NCI-H345 (cell line): ENCODE measurements at places on chromosomes 11 and 22.

- DNase-seq, result no peak
These were observed 32.4 kb upstream of the CBX7 start for GRCh38 chr22:39184586-39185577.

DNA sequence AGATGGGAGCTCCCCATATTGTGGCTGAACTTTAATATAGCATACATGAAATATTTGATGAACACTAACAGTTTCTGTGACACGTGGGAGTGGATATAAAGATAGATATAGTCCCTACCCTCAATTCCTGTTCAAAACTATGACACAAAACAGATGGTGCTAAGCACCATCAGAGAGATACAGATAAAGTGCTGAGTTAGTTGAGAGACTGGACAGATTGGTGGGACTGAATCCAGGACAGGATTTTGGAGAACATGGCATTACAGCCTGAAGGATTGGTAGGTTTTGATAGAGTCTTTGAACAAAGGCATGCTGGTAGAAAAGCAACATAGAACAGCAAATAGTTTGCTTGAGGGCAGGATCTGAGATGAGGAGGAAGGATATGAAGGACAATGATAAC, 215.1 kb upstream of the SORL1-AS1 start:
- no peak for DNase-seq

DNA sequence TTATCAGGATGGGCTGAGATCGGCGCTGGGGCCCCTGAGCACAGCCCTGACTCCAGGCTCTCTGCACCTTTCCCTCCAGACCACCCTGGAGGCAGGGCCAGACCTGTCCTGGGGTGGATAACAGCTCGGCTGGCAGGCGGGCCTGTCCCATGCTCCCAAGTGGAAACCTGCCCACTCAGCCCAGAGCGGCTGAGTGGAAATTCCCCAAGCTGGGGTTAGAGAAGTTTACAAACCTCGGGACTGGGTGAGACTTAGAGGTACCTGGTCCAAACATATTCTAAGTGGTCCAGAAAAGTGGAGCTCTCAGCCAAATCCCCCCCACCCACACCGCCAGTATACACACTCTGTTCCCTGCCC, 4.8 kb upstream of the FXYD2 start:
- no peak for DNase-seq

- no peak for DNase-seq
These were observed 49.4 kb upstream of the PHOX2A start for GRCh38 chr11:72293391-72293790.

DNA sequence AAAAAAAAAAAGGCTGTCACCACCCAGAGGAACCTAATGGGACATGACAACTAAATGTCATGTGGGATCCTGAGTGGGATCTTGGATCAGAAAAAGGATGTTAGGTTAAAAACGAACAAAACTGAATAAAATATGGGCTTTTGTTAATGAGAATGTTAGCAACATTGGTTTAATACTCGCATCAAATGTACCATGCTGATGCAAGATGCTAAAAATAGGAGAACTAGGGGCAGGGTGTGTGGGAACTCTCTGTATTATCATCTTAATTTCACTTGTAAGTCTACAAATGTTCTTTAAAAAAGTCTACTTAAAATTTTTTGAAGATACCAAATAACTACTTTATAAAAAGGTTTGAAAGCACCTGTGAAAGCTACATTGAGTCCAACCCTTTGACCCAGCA, 88.8 kb upstream of the PRR5 start:
- no peak for DNase-seq

DNA sequence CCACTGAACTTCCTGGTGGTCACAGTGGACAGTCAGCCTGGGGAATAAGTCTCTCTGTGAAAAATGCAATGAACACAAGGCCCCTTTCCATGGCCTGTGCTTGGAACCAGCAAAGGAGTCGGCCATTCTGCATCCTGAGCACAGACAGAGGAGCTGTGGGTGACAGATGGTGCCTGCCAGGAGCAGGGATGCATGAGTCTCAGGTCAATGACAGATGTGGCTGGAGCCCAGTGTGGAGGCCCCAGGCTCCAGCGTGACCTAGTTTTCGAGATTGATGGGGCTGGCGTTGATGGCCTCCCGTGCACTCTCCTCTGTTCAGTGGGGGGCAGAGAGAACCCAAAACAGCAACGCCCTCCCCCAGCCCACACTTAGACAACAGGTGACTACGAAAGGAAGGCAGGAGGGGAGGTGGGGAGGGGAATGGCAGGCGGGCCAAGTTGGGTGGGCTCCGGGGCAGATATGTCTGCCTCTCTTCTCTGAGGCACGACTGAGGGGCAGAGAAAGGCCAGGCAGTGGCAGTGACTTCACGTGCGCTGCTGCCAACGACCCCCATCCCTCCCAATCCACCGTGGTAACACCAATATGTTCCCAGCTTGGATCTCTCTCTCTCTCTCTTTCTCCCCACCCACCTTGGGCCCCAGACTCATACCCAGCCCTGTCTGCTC, 34.4 kb upstream of the CD5 start:
- DNase-seq, result no peak

GRCh38 chr11:10473371-10473770, 18.3 kb downstream of the AMPD3 start:
- no peak for DNase-seq

GRCh38 chr22:41862530-41863266, 29.8 kb downstream of the SREBF2 start:
- DNase-seq, result no peak

GRCh38 chr11:76266286-76267100, 60.2 kb upstream of the WNT11 start:
- no peak for DNase-seq

- DNase-seq, result no peak
These were observed 55.7 kb upstream of the SHANK2 start for GRCh38 chr11:71307811-71308645.

DNA sequence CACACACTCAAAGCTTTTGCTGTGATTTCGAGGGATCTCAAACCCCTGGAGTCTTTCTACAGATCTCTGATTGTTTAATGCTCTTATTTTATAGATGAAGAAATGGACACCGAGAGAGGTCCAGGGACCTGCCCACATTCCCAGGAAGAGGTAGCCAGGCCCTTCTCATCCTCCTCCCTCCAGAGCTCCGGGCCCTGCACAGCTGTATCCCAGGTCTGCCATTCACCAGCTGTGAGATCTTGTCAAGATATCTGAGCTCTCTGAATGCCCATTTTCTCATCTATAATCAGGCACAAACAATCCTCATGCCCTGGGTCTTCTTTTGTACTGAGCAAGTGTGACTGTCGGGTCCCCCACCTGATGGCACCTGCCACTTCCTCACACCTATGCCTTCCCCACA, 98.2 kb upstream of the ALX4 start:
- DNase-seq, result no peak

GRCh38 chr11:116925050-116925449, 87.6 kb upstream of the APOA1 start:
- DNase-seq, result no peak

DNA sequence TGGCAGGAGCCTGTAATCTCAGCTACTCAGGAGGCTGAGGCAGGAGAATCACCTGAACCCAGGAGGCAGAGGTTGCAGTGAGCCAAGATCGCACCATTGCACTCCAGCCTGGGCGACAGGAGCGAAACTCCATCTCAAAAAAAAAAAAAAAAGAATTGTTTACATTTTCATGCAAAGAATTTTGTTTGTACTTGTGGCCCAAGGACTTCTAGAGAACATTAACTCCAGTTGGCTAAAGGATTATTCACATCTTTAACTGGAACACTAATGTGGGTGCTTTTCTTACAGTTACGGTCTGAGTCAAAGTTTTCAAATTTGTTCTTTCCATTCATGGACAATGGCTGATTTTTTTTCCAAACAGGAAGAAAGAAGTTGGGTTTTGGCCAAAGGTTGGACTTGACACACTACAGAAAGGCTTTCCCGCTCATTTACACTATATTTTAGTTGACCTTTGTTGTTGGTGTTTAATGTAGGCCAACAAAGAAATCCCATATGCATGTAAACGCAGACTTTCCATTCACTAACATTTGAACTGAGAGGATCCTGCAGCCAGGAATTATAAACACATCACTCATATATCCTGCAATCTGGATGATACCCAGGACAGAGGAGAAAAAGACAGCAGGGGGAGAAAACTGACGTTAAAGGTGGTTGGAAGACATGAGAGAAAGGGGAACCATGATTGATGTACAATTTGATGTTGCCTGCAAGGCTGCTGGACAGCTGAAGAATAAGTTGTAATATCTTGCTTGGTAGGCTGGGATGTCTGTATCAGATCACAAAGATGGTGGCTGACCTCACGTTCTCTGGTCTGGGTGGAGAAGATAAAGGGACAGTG, 13.1 kb downstream of the POU2AF1 start:
- DNase-seq, result no peak

DNA sequence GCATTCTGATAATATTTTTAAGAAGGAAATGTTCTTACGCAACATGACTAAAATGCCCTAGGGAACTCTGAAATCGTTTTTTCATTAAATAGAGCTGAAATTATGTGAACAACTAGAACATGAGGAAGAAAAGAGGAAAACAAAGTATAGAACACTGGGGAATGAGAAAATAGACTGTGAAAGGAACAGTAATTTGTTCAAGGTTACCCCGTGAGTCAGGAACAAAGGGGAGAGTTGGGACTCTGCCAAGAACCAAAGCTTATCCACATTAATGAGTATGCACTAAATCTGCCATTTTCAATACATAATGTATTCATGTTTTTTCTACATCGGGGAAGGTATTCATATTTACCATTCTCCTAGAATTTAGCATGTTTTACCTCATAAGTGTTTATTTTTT, 961.8 kb upstream of the CCDC90B start:
- DNase-seq, result peak; percentile 76

DNA sequence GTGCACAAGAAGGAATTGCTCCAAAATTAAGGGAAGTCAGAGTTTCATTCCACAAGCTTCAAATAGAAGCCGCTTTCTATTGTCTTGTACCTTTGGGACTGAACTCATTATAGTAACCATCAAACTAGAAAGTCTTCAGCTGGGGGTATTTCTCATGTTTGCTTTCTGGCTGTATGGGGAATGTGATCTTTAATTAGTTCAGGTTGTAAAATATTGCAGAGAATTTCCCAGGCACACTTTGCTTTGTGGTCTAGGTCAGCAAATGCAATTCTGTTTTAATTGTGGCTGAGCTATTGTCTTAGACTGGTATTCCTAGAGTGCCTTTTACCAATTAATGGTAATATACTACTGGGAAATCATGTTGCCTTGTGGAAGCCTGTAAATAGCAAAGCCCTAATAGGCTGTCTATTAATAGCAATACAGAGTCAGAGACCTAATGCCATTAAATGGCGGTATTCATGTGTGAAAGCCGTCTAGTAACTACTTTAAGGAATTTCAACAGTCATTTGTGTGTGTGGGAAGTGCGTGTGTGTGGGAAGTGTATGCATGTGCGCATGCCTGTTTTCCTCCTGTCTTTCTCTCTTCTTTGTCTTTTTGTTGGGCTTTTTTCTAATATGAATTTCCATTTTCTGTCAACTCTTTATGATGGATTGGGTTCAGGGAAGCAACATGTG, 276.6 kb downstream of the FAT3 start:
- DNase-seq, result no peak

DNA sequence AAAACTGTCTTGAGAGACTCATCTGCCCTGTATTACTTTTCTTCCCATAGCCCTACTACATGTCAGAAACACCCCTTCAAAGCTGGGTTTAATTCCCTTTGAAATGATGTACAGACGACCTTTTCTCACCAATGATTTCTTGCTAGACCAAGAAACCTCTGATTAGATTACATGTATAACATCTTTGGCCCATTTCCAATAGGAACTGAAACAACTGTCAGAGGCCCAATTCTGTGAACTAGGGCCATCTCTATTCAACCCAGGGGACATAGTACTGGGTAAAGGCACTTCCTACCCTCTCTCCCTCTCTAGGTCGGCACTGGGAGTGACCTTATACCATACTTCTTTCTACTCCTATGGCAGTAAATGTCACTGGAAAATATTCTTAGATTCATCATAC, 19.4 kb downstream of the NPAT start:
- no peak for DNase-seq

DNA sequence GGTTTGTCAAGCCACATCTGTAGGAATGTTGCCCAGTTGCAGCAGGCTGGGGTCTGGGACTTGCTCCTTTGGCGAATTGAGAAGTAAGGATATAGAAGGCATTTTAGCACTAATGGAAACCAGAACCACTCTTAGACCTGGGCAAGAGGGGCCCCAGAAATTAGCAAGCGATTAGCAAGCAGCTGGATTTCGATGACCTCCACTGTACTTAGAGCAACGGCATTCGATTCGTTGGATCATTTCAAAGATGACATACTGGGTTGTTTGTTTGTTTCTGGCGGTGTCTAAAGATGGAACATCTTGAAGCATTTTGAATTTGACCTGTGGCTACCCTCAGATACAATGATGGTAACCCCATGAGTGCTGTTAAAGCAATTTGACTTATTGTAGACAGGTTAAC, 1.2 kb upstream of the CDPF1 start:
- DNase-seq, result no peak

GRCh38 chr11:83033972-83034672, 37.6 kb downstream of the RAB30 start:
- DNase-seq, result no peak

DNA sequence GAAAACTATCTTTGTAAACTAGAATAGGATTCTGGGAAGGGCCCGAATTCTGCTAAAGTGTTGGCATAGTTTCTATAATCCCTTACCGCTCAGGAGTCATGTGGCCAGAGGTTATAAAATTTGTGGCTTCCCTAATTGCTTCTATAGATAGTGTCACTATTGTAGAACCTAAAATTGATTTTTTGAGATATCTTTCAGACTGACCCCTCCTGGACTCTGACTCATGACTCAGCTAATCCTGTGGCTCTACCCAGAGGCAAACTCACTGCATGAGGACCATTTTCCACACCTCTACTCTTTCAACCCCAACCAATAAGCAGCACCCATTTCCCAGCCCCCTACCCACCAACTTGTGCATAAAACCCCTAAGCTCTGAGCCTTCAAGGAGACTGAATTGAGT, 61.8 kb upstream of the PRSS23 start:
- DNase-seq, result no peak

DNA sequence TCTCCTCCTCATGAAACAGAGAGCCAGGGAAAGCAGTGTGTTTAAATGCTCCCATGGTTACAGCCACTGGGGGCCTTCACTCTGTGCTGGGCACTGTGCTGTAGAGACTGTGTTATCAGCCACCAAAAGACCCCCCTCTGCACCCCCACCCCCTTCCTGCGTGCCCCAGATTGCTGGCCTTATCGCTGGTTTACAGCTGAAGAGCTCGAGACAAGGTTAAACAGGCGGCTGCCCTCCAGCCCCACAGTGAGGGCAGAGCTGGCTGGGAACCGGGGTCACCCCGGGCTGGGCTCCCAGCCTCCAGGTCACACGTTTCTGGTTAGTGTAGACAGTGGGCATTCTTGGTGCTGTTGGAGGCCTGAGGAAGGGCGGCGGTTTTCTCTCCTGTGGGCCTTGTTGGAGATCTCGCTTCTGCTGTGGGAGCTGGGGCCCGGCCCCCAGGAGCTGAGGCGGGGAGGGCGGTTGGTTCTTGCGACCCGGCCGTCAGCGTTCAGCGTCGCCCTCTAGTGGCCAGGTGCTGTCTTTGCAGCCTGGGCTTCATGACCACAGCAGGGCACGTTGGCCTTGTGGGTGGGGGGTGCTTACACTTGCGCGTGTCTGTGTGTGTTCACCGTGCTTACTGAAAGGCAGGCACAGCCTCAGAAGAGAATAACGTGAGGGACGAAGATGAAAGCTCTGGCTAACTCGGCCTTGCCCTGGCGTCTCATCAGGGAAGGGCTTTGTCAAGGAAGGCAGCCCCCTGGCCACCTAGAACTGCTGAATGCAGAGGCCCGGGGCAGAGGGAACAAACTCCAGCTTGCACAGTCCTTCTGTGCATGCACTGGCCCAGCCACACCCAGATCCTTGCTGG, 40.8 kb downstream of the TBC1D22A start:
- peak; percentile 23 for DNase-seq
